GM23248 (cell line): ENCODE measurements at places on chromosomes 13 and 19.

GRCh38 chr13:98523455-98524102 lies 53.3 kb downstream of the STK24 start:
- DNase-seq, result no peak

DNA sequence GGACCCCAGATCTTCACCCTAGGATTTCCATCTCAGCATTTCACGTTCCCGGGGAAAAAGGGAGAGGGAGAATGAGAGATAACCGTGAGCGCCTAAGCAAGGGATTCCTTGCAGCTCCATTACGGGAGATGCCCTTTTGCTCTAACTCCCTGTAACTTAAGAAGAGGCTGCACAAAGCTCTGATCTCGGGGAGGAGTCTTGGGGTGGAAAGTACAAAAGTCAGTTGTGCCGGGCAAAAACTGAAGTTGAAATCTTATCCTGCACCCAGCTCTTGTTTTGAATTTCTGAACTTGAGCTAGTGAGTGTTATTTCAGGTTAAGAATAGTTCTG lies 256.4 kb upstream of the SOX21 start:
- DNase-seq, result no peak

DNA sequence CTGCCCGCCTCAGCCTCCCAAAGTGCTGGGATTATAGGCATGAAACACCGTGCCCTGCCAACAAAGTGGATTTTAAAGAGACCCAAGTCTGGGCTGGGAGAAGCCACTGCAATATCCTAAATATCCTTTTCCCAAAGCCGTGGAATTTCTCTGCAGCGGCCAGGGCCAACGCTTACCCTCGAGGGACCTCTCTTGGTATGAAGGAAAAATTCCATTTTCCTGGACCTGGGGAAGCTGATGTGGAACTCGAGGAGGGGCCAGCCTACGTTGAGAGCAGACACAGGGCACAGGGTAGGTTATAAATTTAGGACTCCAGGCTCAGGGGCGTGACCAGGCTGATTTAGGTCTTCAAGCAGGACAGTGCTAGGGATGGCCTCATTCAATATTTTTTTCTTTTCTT lies 17.7 kb upstream of the UPF1 start:
- DNase-seq, result peak; percentile 62

DNA sequence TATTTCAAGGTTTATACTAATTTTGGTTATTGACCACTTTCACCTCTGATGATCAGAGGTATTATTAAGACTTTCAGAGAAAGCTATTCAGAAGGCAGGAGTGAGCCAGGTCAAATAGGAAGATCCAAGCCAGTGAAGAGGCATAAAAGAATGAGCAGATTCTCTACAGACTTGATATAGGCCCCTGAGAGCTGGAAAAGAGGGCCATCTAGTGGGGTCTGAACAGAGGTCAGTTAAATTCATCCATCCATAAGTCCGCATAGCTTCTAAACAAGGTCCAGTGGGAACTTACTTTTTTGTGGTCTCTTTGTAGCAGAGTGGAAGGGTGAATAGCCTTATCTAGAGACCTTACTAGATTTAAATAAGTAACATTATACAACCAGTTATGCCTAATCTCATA lies 126.6 kb upstream of the UFM1 start:
- DNase-seq, result peak; percentile 35

- no peak for DNase-seq
These were observed 160.5 kb downstream of the TM9SF2 start for GRCh38 chr13:99661791-99662190.

GRCh38 chr13:94205896-94206295 lies 273.6 kb downstream of the DCT start:
- no peak for DNase-seq

- peak; percentile 65 for DNase-seq
These were observed 5.9 kb downstream of the KLF12 start for GRCh38 chr13:74128156-74128767.

GRCh38 chr19:5686326-5686646 lies 3.8 kb upstream of the RPL36 start:
- no peak for DNase-seq

GRCh38 chr13:39509616-39510315 lies 93.2 kb downstream of the LHFPL6 start:
- DNase-seq, result no peak

- peak; percentile 99 for DNase-seq
These were observed 128.6 kb downstream of the USP12 start for GRCh38 chr13:27043013-27043412.

- peak; percentile 74 for DNase-seq
These were observed 373.7 kb downstream of the DNAJC15 start for GRCh38 chr13:43397111-43397510.

GRCh38 chr19:14516048-14516534 lies 2.1 kb downstream of the DNAJB1 start:
- DNase-seq, result no peak

DNA sequence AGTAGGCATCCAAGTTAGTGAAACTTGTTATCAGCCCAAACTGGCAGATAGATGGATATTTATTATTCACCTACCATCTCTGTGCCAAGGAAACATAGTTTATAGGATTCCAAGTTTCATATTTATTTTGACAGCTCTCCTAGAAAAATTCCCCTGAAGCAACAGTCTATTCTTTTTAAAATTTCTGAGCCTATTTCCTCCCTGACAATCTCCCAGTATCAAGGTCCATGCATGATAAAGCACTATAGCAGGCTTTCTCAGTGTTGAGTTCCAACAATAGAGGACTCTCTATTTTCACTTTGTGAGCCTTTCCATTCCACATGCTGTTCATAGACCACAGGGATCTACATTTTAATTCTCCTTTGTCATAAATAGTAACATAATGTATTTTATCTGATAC lies 312.6 kb downstream of the SLITRK6 start:
- DNase-seq, result no peak

DNA sequence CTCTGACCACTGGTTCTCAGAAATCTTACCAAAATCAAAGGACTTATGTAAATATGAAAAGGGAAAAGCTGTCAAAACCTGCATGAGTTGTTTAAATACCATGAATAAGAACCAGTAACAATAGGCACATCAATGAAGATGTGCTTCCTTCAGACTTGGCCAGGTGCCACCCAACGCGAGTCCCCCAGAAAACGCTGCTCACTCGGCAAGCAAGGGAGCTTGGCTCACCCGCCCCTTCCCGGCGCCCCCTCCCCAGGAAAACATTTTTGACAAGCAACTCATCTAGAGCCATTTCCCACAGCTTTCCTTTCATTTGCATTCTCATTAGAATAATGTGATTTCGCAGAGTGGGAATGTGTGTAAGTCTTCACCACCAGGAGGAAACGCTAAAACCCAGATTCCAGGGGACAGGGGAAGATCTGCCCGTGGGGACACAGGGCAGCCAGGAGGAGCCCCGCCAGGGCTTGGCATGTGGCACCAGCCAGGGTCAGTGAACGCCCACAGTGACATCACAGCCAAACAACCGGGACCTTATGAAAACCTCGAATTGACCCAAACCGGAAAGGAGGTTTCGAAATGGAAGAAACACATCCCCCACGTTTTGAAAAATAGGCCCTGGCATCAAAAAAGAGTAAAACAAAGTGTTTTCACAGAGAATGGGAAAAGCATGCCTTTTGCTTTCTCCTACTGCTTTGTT lies 366.2 kb upstream of the TSHZ3 start:
- DNase-seq, result no peak

- DNase-seq, result no peak
These were observed 518.6 kb downstream of the SLITRK5 start for GRCh38 chr13:88189728-88190127.

GRCh38 chr19:5572556-5573286 lies 5.0 kb upstream of the TINCR start:
- no peak for DNase-seq

DNA sequence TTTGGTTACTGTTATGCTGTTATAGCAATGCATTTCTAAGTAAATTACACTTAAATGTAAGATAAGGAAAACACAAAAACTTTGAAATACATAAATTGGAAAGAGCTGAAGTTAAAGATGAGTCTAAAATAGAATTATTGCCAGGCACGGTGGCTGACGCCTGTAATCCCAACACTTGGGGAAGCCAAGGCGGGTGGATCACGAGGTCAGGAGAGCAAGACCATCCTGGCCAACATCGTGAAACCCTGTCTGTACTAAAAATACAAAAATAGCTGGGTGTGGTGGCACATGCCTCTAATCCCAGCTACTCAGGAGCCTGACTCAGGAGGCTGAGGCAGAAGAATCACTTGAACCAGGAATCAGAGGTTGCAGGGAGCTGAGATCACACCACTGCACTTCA lies 905.4 kb upstream of the GPC6 start:
- no peak for DNase-seq

- DNase-seq, result peak; percentile 87
These were observed at the start of gene CA11 for GRCh38 chr19:48646001-48646721. Gene CA11 (minus strand): TSS chr19:48646187. CDS start chr19:48645632, 555 bp downstream.
